ENCODE measurements at places on chromosomes 13 and 19.

GRCh38 chr13:36163809-36164308 lies 32.7 kb upstream of the DCLK1 start:
- no peak for DNase-seq

DNA sequence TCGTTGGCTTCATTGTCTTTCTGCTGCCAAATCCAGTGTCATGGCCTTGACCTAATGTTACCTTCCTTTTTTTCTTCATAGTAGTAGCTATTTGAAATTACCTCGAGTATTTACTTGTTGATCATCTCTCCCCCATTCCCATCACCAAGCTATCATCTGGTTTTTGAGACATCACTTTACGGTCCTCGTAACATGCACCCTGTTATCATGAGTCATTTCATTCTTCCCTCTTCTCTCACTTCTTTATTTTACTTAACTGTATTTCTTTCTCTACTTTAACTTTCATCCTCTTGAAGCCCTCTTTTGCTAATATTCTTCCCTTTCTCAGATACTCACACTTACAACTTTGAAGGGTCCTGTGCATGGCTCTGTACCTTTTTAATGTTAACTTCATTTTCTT lies 31.8 kb downstream of the TPP2 start:
- no peak for DNase-seq

GRCh38 chr13:90867336-90867683 lies 480.2 kb upstream of the MIR17HG start:
- no peak for DNase-seq

- no peak for DNase-seq
Observed at GRCh38 chr19:5338656-5339197, 1.9 kb downstream of the PTPRS start.

GRCh38 chr19:43462785-43463380 lies 2.5 kb downstream of the LYPD3 start:
- DNase-seq, result no peak

GRCh38 chr13:67950603-67951002 lies 720.5 kb upstream of the PCDH9 start:
- DNase-seq, result no peak

GRCh38 chr13:40228496-40228895 lies 437.9 kb downstream of the FOXO1 start:
- no peak for DNase-seq

DNA sequence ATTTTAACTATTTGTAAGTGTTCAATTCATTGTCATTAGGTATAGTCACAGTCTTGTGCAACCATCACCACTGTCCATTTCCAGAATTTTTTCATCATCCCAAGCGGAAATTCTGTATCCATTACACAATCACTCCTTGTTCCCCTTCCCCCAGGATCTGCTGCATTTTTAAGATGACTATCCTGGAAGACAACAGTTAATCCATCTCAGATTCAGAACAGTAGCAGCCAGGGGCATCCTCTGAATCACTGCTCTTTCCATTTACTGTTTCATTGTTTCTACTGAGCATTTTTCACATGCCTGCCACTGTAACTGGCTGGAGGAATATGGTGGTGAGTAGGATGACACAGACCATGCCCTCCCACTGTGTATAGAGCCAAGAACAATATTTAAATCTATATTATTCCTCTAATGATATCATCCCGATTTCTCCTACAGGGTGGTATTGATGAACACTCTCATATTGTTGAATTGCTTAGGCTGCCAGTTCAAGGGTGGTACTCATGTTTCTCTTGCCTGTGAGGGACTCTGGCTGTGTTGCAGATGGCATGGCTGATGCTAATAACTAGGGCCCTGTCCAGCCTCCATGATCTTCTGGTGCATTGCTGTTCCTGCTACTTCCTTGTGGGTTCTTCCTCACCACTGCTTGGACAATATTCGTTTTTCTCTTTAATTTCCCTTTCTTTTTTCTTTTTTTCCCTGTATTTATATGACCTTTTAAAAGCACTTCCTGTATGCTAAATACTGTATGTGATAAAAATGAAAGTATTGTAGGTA lies 59.0 kb downstream of the WDFY2 start:
- no peak for DNase-seq

DNA sequence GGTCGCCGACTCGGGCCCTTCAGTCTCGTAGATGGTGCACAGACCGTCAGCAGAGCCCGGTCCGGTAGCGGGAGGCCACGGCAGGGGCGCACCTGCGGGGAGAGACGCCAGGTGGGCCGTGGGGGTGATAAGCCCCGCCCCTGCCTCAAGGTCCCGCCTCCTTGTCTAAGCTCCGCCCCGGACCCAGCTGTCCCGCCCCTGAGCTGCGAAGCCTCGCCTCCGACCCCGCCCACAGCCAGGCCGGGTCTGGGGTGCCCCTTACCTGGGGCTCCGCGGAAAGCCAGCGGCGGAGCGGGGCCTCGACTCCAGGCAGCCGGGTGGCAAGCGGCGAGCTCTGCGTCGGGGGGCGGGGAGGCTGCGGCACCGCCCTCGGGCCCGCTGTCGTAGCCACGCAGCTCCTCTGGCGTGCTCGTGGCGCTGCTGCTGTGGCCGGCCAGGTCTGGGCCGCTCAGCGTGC lies 4.7 kb downstream of the PRR36 start:
- peak; percentile 78 for DNase-seq

- no peak for DNase-seq
Observed at GRCh38 chr13:89239361-89240127, 1568.4 kb downstream of the SLITRK5 start.

GRCh38 chr19:47152205-47152604 lies 21.6 kb downstream of the SAE1 start:
- DNase-seq, result no peak

- DNase-seq, result no peak
Observed at GRCh38 chr13:80334597-80335260, 6.2 kb downstream of the SPRY2 start.

- no peak for DNase-seq
Observed at GRCh38 chr13:112057736-112058518, 9.0 kb upstream of the SOX1 start.

DNA sequence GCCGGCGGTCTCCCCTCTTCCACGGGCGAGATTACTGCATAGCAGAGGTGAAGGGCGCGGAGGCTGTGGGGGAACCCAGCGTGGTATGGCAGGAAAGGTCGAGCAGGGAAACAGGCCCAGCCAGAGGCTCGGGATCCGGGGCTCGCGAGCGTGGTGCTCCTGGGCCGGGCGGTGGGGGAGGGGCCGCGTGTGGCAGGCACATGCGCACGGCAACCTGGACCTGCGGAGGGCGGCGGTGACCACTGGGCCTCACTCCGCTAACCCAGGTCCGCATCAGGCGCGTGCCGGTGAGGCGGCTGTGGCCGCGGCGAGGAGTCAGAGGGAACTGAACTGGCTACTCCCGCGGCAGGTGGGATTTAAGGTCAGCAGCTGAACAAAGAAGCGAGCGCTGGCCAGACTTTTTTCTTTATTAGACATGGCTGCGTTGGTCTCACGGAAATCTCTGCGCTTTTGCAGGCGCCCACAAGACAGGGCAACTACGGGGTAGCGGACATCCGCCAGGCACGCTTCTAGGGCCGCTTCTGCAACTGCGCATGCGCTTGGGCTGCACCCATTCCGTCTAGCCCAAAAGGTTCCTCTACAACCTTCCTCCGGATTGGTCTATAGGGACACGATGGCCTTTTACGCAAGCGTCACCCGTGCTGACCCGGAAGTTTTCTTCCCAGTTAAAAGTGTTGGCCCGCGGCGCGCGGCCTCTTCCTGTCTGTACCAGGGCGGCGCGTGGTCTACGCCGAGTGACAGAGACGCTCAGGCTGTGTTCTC lies at the start of gene RPS5:
TSS of gene RPS5 (plus strand) at position 694 of the 762 bp plus-strand sequence. CDS start 869 bp downstream, outside the sequence.
- DNase-seq, result peak; percentile 96

- DNase-seq, result no peak
Observed at GRCh38 chr13:68736961-68737360, 1370.7 kb upstream of the ATXN8OS start.

DNA sequence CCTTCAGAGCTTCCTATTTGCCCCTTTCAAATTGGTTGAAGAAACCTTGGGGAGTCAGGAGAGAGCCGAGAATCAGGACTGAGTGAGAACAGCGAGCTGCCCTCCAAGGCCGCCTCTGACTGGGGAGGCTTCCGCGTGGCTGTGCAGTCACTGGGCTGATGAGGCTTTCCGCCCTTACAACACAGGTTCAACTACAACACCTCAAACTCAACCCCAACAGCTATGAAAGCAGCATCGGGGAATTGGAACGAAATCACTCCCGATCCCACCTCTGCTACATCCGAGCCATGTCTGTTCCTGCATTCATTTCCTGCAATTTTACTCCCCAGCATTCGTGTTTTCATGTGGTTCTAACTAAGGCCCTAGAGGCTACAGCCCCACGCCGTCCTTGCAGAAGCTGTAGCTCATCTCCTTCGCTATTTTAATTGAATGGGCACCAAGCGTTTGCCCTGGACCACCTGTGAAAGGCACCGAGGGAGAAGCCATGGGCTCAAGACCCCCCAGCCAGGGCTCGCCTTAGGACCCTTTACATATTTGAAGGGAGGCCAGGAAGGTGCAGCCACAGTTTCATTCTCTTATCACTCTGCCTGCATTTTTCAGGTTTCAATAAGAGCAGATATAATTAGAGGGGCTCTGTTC lies 12.3 kb upstream of the RASA3 start:
- no peak for DNase-seq

DNA sequence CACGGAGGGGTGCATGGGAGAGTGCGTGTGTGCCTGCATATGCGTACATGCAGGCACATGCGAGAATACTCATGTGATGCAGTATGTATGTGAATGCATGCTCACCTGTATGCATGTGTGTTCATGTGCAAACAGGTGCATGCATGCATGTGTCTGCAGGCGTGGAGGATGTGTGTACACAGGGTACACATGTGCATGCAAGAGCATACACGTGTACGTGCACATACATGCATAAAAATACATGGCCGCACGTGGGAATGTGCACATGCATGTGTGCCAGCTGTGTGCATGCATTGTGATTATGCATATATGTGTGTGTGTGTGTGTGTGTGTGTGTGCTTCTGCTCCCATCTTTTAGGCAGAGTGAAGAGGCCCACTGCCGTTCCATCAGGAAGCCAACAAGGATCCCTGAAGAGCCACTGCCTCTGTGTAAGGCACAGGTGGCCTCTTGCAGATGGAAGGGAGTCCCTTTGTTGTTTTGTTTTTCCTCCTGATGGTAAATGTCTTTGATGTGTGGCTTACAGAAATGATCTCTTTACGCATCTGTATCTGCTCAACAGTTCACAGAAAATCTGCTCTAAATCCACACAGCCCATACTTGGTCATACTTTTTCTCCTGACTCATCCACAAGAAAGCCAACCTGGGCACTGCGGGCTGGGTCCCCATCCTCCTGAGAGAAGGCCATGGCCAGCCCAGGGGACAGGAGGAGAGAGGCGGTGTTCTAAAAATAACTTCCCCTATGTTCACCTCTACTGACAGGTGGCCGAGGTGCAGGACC lies 50.7 kb downstream of the KLF2 start:
- no peak for DNase-seq

DNA sequence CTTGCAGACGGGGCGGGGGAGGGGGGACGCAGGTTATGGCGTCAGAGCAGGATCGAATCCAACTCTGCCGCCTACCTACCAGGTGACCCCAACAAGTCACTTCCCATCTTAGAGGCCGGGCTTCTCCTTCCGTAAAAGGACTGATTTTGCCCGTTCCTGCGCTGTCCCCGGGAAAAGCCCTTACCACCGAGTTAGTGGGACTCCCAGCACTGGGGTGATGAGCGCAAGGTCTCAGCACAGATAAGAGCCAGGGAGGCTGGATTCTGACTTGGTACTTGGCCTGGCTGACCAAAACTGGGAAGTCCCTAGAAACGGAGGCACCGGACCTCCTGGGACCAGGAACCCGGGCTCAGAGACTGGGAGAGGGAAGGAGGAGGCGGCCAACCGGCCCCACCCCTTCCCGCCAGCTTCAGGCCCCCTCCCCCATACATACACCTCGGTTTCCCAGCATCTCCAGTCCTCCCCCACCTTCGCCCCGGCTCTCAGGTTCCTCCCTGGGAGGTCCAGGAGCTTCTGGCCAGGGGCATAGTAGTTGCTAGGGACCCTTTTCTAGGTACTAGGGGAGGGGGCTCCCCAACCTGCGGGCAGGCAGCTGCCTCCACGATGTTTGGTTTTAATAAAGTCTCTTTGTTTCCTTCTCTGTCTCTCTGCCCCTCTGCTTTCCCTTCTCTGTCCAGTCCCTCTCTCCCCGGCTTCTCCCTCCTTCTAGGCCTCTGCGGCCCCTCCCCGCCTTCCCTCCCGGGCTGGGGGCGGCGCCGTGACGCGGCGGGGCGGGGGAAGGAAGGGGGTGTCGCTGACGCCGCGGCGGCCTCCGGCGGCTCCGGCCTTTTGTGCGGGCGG lies at the start of gene GRAMD1A:
TSS of gene GRAMD1A (plus strand) at position 826 of the 840 bp plus-strand sequence. CDS start 156 bp downstream, outside the sequence.
- peak; percentile 55 for DNase-seq

- no peak for DNase-seq
Observed at GRCh38 chr19:10887616-10888367, 16.4 kb downstream of the CARM1 start.

DNA sequence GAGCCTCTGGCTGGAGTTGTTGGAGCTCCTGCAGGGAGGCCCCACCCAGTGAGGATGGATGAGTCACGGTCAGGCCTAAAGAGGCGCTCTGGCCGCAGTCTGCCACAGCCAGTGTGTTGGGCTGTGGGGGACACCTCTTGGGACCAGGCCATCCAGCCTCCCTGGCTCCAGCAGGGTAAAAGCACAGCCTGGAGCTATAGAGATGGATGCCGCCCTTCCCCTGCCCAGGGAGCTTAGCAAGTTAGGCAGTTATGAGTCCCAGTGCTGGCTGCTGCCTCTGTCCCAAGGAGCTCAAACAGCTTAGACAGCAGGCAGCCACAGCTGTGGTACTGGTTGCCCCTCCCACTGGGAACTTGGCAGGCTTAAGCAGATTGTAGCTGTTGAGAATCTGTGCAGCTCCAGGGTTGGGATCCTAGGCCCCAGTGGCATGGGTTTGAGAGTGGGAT lies 100.9 kb downstream of the NDFIP2 start:
- no peak for DNase-seq

GRCh38 chr19:55319785-55320184 lies 5.4 kb downstream of the TMEM150B start:
- DNase-seq, result no peak
